Colonic mucosa (tissue), 4 donors: ENCODE measurements at places on chromosomes 1 and 21. TPM values are rescaled to one million over a fixed set of nuclear protein-coding genes. Genes with fewer than 3 reads are reported as not detected.

- no peaks in the 10 kb centered on the region for H3K4me1 ChIP-seq
- no peak for DNase-seq
- no peak overlapping the region for H3K27ac ChIP-seq
- H3K36me3 ChIP-seq: no peaks in the 10 kb centered on the region
- no peaks in the 10 kb centered on the region for H3K27me3 ChIP-seq
These were observed 23.9 kb upstream of the ZZZ3 start for GRCh38 chr1:77706321-77706720.

DNA sequence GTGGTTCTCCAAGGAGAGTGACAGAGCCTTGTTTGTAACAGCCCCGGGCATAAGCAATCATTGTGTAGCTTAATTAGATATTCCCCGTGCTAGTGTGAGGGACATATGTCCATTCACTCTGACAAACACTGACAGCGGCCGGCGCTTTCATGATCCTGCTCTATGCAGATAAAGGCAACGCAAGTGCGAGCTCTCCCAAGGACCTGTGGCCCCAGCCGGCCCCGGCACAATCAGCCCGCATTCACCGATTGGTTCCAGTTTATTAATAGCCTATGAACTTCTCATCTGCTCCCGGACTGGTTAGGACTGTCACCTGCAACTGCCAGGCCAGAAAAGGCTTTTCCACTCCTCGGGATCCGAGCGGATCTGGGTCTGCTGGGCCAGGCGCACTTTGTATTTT lies 18.0 kb upstream of the OLIG1 start:
- no peak overlapping the region for H3K27ac ChIP-seq
- DNase-seq: no peak
- no peak overlapping the region for H3K4me3 ChIP-seq
- no peaks in the 10 kb centered on the region for H3K36me3 ChIP-seq

GRCh38 chr1:110615548-110616130 lies 9.5 kb upstream of the KCNA2 start:
- no peaks in the 10 kb centered on the region for H3K27me3 ChIP-seq
- H3K27ac ChIP-seq: no peak overlapping the region
- H3K4me1 ChIP-seq: no peaks in the 10 kb centered on the region
- H3K36me3 ChIP-seq: no peaks in the 10 kb centered on the region

DNA sequence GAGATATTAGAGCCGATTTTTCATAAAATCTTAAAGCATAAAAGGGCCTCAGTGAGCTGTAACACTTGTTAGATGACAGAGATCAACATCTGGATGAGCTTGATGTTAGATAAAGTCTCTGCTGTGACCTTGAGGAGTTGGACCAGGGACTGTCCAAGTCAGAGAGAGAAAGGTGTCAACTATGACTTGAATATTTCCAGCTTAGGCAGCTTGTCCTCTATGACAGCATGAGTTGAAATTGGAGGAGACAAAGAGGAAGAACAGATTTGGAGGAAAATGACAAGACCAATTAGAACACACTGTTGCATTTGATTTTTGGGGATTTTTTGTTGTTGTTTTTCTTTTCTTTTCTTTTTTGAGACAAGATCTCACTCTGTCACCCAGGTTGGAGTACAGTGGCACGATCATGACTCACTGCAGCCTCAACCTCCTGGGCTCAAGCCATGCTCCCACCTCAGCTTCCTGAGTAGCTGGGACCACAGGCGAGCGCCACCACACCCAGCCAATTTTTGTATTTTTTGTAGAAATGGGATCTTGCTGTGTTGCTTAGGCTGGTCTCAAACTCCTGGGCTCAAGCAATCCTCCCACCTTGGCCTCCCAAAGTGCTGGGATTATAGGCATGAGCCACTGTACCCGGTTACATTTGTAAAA lies 35.3 kb upstream of the CLIC4 start:
- H3K27me3 ChIP-seq: no peaks in the 10 kb centered on the region
- no peak overlapping the region for H3K27ac ChIP-seq
- H3K4me1 ChIP-seq: peaks cover 3% of the 10 kb centered on the region

- no peak for DNase-seq
- H3K4me1 ChIP-seq: no peaks in the 10 kb centered on the region
- H3K36me3 ChIP-seq: no peaks in the 10 kb centered on the region
- no peaks in the 10 kb centered on the region for H3K27me3 ChIP-seq
- H3K27ac ChIP-seq: no peak overlapping the region
These were observed 69.7 kb upstream of the IPO9 start for GRCh38 chr1:201759194-201759815.

DNA sequence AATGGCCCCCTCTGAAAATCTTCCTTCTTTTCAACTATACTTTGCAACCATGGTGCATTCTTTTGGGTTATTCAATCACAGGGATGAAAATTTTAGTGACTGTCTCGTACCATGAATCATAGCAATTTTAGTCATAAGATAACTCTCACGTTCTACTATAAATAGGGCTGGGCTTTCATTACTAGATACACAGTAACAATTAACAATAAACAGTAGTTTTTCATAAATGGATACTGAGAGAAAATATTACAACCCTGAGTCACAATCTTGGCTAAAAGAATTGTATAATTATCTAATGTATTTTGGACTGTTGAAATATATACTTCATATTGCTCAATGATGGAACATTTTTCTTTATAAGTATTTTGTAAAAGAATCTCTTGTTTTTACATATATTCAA lies 96.1 kb downstream of the TEX35 start:
- no peaks in the 10 kb centered on the region for H3K36me3 ChIP-seq
- DNase-seq: no peak
- no peak overlapping the region for H3K4me3 ChIP-seq
- H3K4me1 ChIP-seq: no peaks in the 10 kb centered on the region

GRCh38 chr1:226691247-226691646 lies 47.8 kb downstream of the ITPKB start:
- H3K4me1 ChIP-seq: peaks cover 4% of the 10 kb centered on the region
- DNase-seq: no peak
- H3K27me3 ChIP-seq: no peaks in the 10 kb centered on the region

- H3K27me3 ChIP-seq: no peaks in the 10 kb centered on the region
- peaks cover 7% of the 10 kb centered on the region for H3K4me1 ChIP-seq
- H3K4me3 ChIP-seq: no peak overlapping the region
- H3K36me3 ChIP-seq: no peaks in the 10 kb centered on the region
- no peak for DNase-seq
These were observed 27.0 kb downstream of the C2CD2 start for GRCh38 chr21:41926807-41927171.

- no peaks in the 10 kb centered on the region for H3K36me3 ChIP-seq
- no peaks in the 10 kb centered on the region for H3K4me1 ChIP-seq
- H3K4me3 ChIP-seq: no peak overlapping the region
- no peaks in the 10 kb centered on the region for H3K27me3 ChIP-seq
These were observed 14.9 kb downstream of the PODN start for GRCh38 chr1:53076721-53077598.

DNA sequence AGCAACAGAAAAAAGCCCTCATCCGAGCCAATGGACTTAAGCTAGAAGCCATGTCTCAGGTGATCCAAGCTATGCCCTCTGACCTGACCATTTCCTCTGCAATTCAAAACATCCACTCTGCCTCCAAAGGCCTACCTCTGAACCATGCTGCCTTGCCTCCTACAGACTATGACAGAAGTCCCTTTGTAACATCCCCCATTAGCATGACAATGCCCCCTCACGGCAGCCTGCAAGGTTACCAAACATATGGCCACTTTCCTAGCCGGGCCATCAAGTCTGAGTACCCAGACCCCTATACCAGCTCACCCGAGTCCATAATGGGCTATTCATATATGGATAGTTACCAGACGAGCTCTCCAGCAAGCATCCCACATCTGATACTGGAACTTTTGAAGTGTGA lies 20.7 kb downstream of the NR5A2 start:
- DNase-seq: no peak
- no peaks in the 10 kb centered on the region for H3K36me3 ChIP-seq
- no peaks in the 10 kb centered on the region for H3K27me3 ChIP-seq
- H3K4me3 ChIP-seq: no peak overlapping the region

DNA sequence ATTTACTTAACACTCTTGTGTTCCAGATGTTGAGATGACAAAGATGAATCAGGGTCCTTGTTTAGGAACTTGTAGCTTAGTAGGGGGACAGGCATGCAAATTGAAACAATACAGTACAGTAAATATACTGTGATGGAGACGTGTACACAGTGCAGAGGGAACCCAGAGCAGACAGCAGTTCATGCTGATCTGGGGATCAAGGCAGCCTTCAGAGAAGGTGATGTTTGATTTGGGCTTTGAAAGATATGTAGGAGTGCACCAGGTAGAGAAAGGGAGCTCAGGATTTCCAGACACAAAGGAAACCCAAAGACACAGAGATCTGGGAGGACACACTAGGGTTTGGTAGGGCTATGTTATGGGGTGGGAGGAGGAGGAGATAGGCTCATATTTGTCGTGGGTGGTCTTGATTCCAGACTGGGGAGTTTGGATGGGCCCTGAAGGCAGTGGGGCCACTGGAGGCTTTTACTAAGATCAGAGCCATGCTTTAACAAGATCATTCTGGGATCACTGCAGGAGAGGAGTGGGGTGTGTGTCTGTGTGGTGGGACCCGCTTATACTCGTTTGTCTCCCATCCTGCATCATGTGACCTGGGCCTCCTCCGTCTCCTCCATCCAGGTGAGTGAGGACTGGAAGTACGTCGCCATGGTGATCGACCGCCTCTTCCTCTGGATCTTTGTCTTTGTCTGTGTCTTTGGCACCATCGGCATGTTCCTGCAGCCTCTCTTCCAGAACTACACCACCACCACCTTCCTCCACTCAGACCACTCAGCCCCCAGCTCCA lies 7.8 kb downstream of the CHRNB2 start:
- no peak overlapping the region for H3K27ac ChIP-seq
- no peak for DNase-seq
- H3K4me3 ChIP-seq: no peak overlapping the region
- H3K36me3 ChIP-seq: no peaks in the 10 kb centered on the region

- H3K36me3 ChIP-seq: no peaks in the 10 kb centered on the region
- H3K4me1 ChIP-seq: peaks cover under 1% of the 10 kb centered on the region
- no peak overlapping the region for H3K4me3 ChIP-seq
These were observed 176.5 kb downstream of the C1orf21 start for GRCh38 chr1:184563308-184563707.

- peak overlapping the region; percentile 72 for H3K27ac ChIP-seq
- H3K27me3 ChIP-seq: no peaks in the 10 kb centered on the region
- H3K4me3 ChIP-seq: no peak overlapping the region
These were observed 164.1 kb downstream of the GALNT2 start for GRCh38 chr1:230230948-230231773.

GRCh38 chr1:34290831-34291230 lies 114.1 kb downstream of the C1orf94 start:
- DNase-seq: no peak
- no peak overlapping the region for H3K4me3 ChIP-seq
- H3K36me3 ChIP-seq: no peaks in the 10 kb centered on the region
- no peak overlapping the region for H3K27ac ChIP-seq
- H3K4me1 ChIP-seq: no peaks in the 10 kb centered on the region

GRCh38 chr1:61268546-61269240 lies 186.3 kb downstream of the NFIA start:
- no peak overlapping the region for H3K27ac ChIP-seq
- no peaks in the 10 kb centered on the region for H3K27me3 ChIP-seq
- no peak overlapping the region for H3K4me3 ChIP-seq
- H3K36me3 ChIP-seq: no peaks in the 10 kb centered on the region

- H3K36me3 ChIP-seq: no peaks in the 10 kb centered on the region
- no peak overlapping the region for H3K27ac ChIP-seq
- no peak for DNase-seq
- no peaks in the 10 kb centered on the region for H3K27me3 ChIP-seq
- no peaks in the 10 kb centered on the region for H3K4me1 ChIP-seq
- H3K4me3 ChIP-seq: no peak overlapping the region
These were observed 389.5 kb downstream of the KIF26B start for GRCh38 chr1:245544236-245544635.

- no peaks in the 10 kb centered on the region for H3K27me3 ChIP-seq
- H3K27ac ChIP-seq: no peak overlapping the region
- H3K4me3 ChIP-seq: no peak overlapping the region
- H3K36me3 ChIP-seq: no peaks in the 10 kb centered on the region
These were observed 31.7 kb downstream of the ERICH3 start for GRCh38 chr1:74641876-74642275.

Gene AVPR1B
- total RNA-seq: 0.13 TPM

Gene EYA3
- total RNA-seq: 21.8 TPM

Gene NPHS2
- total RNA-seq: not detected

Gene TSPAN2
- total RNA-seq: 2.1 TPM

Gene EFNA3
- 12.7 TPM for total RNA-seq

Gene LAMC1
- 54.6 TPM for total RNA-seq

Gene ACTN2
- 0.72 TPM for total RNA-seq

Gene AADACL4
- total RNA-seq: not detected

Gene FAM151A
- 2.8 TPM for total RNA-seq

Gene TBX19
- 1.6 TPM for total RNA-seq

Gene MX2
- total RNA-seq: 2.0 TPM

Gene AJAP1
- total RNA-seq: 0.07 TPM
